Skin of body (tissue), 3 donors: ENCODE measurements at places on chromosomes 16 and 17. TPM values are rescaled to one million over a fixed set of nuclear protein-coding genes. Genes with fewer than 3 reads are reported as not detected.

- DNase-seq = no peak
Measured at GRCh38 chr16:20875355-20875650, 24.9 kb downstream of the DCUN1D3 start.

- DNase-seq = no peak
Measured at GRCh38 chr17:41972571-41973407, 6.2 kb downstream of the CNP start.

- no peak for DNase-seq
Measured at GRCh38 chr17:47802341-47803022, 19.1 kb downstream of the OSBPL7 start.

P3H4 gene
- total RNA-seq = 27.9 TPM

UBB gene
- total RNA-seq = 1,502 TPM

DNA sequence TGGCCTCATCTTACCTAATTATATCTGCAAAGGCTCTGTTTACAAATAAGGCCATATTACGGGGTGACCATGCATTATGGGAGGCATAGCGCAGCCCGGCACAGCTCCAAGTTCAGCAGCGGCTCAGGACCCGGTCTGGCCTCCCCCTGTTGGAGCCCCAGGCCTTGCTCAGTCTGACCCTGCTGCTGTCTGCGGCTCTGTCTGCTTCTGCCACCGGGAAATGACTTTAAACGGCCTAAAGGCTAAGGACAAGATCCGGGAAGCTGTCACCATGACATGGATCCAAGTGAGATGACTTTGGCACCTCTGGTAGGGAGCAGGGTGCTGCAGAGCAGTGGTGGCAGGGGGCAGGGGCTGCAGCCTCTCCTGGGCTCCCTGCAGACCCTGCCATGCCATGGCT lies 140.6 kb upstream of the GSE1 start:
- no peak for DNase-seq

ASGR1 gene
- 3.7 TPM for total RNA-seq

GRCh38 chr17:73706858-73707257 lies 62.6 kb upstream of the SDK2 start:
- no peak for DNase-seq

C17orf107 gene
- total RNA-seq = 6.0 TPM

GRCh38 chr17:33137426-33137825 lies 145.8 kb downstream of the SPACA3 start:
- no peak for DNase-seq

DNA sequence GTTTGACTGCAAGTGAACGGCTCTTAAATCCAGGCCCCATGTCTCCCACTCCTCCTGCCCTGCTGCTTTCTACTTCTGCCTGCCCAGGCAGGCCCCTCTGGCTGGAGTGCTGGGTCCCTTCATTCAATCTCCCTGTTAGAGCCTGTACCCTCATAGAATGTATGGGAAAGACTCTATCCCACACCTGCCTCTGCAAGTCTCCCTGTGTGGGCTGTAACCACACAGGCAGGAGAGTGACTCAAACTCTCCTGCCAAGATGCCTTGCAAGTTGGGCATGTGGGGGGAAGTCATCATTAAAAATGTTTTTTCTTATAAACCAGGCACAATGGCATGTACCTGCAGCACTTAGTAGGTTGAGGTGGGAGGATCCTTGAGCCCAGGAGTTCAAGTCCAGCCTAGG lies 77.5 kb downstream of the PLXDC1 start:
- DNase-seq = no peak
